Activated CD8-positive, alpha-beta T cell treated with anti-CD3 and anti-CD28 coated beads, Interleukin-2, amount 10 ng/mL, durations not matched to agents 7 days and 5 days (primary cell): ENCODE measurements at places on chromosomes 13 and 19.

GRCh38 chr13:45678282-45678681 lies 23.8 kb upstream of the CBY2 start:
- DNase-seq = no peak
- no peaks in the 10 kb centered on the region for H3K27me3 ChIP-seq
- no peak overlapping the region for H3K4me3 ChIP-seq
- H3K36me3 ChIP-seq = no peaks in the 10 kb centered on the region

DNA sequence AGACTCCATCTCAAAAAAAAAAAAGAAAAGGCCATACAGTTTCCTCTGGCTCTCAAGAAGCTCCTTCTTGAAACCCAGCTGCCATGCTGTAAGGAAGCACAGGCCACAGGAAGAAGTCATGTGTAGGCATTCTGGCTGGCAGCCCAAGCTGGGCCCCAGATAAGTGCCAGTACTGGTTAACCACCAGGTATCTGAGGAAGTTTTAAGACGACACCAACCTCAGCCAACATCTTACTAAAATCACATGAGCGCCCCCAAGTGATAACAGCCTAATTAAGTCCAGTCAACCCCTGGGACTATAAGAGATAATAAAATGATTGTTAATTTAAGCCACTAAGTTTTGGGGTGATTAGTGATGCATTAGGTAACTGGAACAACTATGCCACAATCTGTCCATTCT lies 27.4 kb upstream of the AKT2 start:
- H3K27me3 ChIP-seq = no peaks in the 10 kb centered on the region
- H3K36me3 ChIP-seq = peaks cover 4% of the 10 kb centered on the region
- H3K4me3 ChIP-seq = no peak overlapping the region
- H3K27ac ChIP-seq = no peak overlapping the region
- H3K4me1 ChIP-seq = peaks cover 13% of the 10 kb centered on the region
- no peak for DNase-seq

- no peaks in the 10 kb centered on the region for H3K4me1 ChIP-seq
- no peak for DNase-seq
- no peak overlapping the region for H3K4me3 ChIP-seq
- peaks cover 11% of the 10 kb centered on the region for H3K27me3 ChIP-seq
- no peak overlapping the region for H3K27ac ChIP-seq
Observed at GRCh38 chr13:75437582-75438318, 44.2 kb downstream of the TBC1D4 start.

DNA sequence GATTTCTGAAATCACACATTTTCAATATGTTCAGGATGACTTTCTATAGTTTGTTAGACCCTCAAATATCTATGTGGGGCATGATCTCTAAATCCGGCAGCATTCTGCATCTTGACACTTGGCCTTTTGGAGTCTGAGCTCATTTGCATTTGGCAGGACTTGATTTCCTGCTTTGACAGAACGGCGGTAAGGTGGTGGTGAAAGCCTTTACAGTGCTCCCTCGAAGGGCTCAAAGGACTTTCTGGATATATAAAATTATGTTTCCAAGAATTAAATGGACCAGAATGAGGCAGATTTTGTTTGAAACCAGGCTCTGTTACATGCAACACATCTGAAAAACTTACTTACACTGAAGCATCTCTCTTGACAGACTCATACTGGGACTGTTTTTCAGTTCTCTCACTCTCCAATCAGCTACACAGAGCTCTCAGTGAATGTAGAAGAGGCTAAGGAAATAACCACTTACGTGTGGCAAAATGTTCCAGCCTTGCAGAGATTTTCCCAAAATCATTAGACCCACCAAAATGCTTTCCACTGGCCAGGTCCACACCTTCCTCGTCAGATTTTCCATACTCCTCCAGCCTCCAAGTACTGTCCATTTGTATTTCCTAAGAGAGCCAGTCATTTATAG lies 207.2 kb downstream of the SPRY2 start:
- no peaks in the 10 kb centered on the region for H3K27me3 ChIP-seq
- H3K27ac ChIP-seq = no peak overlapping the region
- no peak overlapping the region for H3K4me3 ChIP-seq
- no peaks in the 10 kb centered on the region for H3K36me3 ChIP-seq
- H3K4me1 ChIP-seq = no peaks in the 10 kb centered on the region
- DNase-seq = no peak

DNA sequence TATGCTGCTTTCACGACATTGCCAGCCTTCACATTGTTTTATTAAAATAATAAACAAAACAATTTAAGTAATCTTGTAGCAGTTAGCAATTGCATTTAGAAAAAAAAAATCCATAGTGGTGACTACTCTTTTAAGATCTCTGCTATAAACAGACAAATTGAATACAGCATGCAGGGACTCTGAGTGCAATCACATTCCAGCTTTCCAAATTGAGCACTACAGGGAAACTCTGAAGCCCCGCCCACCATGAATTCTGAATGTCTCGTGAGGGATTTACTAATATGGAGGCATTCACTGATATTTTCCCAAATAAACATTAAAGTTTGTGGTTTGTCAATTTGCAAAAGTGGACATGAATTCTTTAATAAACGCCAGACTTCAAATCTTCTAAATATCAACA lies 698.8 kb downstream of the LIG4 start:
- no peak overlapping the region for H3K27ac ChIP-seq
- H3K36me3 ChIP-seq = no peaks in the 10 kb centered on the region
- H3K4me1 ChIP-seq = no peaks in the 10 kb centered on the region
- no peak for DNase-seq

DNA sequence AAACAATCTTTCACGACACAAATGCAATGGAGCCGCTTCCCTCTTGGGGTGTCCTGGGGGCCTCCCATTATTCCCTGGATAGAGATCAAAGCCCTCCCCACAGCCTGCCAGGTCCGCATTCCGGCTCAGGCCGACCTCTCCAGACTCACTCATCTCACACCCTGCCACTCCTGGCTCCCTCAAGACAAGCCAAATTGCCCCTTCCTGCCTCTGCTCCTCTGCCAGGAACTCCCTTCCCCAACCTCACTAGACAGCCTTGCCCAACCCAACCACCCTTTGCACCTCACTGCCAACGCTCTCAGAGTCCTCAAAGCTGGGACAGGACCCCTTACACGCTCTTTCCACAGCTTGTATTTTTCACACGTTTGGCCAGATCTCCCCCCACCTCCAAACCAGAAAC lies 1.5 kb downstream of the ABHD17A start:
- peaks cover 50% of the 10 kb centered on the region for H3K4me1 ChIP-seq
- H3K27ac ChIP-seq = peak overlapping the region; percentile 95
- DNase-seq = no peak
- H3K36me3 ChIP-seq = peaks cover 36% of the 10 kb centered on the region
- H3K27me3 ChIP-seq = no peaks in the 10 kb centered on the region
- peak overlapping the region; percentile 93 for H3K4me3 ChIP-seq

DNA sequence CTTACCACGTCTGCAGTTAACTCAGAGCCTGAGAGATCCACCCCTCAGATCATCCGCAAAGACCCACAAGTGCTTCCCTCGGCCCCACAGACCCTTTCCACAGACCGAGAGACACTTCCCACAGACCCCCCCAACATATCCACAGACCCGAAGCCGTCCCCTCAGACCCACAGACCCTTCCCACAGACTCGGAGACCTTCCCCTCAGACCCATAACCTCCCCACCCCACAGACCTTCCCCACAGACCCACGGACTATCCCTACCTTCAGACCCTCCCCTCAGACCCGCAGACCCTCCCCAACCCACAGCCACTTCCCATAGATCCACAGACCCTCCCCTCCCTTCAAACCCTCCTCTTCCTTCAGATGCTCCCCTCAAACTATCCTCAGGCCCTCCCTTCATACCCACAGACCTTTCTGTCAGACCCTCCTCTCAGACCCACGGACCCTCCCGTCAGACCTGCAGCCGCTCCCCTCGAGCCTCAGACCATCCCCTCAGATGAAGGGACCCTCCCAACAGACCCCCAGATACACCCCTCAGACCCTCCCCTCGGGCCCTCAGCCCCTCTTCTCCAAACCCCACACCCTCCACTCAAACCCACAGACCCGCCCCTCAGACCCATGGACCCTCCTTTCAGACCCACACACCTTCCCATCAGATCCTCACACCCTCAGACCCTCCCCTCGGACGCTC lies 20.1 kb upstream of the TFDP1 start:
- H3K36me3 ChIP-seq = no peaks in the 10 kb centered on the region
- peak; percentile 17 for DNase-seq
- peaks cover 2% of the 10 kb centered on the region for H3K4me1 ChIP-seq
- H3K27me3 ChIP-seq = peaks cover 11% of the 10 kb centered on the region
- no peak overlapping the region for H3K4me3 ChIP-seq

DNA sequence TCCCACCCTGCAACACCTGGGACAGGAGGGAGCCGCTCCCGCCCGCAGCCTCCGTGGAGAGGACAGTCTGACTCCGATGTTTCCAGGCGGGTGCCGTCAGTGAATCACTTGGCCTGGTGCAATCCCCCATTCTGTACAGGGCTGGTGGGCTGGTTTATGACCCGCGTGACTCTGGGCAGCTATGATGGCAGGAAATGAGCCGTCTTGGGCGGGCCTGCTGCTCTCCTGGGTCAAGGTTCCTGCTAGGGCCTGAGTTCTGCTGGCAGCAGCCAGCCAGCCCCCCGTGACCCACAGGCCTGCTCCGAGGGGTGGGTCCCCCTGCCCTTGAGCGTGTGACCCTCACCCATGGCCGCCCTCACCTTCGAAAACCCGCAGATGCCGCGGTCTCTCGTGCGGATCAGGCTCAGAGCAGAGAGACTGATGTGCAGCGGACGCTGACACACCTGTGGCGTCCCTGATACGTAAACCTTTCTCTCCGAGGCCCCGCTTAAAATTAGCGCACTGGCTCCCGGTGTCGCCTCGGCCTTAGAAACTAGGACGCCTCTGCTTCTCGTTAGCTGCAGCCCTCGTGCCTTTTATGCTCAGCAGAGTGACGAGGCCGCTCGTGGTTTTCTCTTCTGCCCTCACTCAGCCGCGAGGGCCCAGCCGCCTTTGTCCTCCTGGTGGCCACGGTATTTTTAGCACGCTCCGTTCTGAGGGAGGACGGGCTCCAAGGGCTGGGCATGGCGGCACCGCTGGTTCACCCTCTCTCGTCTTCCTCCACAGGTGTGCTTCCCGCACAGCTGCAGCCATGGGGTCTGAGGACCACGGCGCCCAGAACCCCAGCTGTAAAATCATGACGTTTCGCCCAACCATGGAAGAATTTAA lies 63.4 kb downstream of the KDM4B start:
- DNase-seq = no peak
- H3K27me3 ChIP-seq = no peaks in the 10 kb centered on the region
- no peak overlapping the region for H3K27ac ChIP-seq
- H3K36me3 ChIP-seq = peaks cover 2% of the 10 kb centered on the region
- peaks cover 4% of the 10 kb centered on the region for H3K4me1 ChIP-seq
